Activated CD4-positive, alpha-beta memory T cell treated with anti-CD3 and anti-CD28 coated beads, Interleukin-2, amount 10 ng/mL, durations not matched to agents 7 days and 5 days (primary cell): ENCODE measurements at places on chromosomes 4 and X.

- H3K36me3 ChIP-seq = no peaks in the 10 kb centered on the region
- no peak for DNase-seq
- H3K4me1 ChIP-seq = no peaks in the 10 kb centered on the region
- H3K4me3 ChIP-seq = no peak overlapping the region
Measured at GRCh38 chr4:95048296-95048695, 290.5 kb downstream of the BMPR1B start.

GRCh38 chr4:159060161-159060560 is 42.7 kb upstream of the RAPGEF2 start:
- H3K4me3 ChIP-seq = no peak overlapping the region
- H3K27ac ChIP-seq = no peak overlapping the region
- H3K27me3 ChIP-seq = peaks cover 6% of the 10 kb centered on the region
- no peak for DNase-seq
- H3K4me1 ChIP-seq = peaks cover 4% of the 10 kb centered on the region
- no peaks in the 10 kb centered on the region for H3K36me3 ChIP-seq

DNA sequence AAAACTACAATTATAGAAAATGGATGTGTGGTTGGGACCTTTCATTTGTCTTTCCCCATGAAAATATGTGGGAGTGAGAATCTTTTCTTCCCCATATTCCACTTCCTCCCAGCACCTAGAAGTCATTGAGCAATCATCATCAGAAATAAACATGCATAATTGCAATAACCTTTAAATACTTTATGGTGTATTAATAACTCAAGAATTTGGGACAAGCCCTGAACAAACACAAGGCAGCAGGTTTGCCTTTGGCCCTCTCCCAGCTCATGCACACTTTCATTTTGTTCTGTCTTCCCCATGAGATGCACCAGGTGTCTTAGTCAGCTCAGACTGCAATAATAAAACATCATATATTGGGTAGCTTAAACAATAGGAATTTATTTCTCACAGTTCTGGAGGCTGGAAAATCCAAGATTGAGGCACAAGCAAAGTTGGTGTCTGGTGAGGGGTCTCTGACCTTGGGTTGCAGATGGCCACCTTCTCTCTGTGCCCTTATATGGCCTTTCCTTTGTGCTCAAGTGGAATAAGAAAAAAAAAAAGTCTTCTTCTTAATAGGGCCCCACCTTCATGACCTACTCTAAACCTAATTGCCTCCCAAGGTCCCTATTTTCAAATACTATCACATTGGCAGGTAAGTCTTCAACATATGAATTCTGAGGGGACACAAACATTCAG is 34.7 kb upstream of the TMEM184C start:
- no peak overlapping the region for H3K4me3 ChIP-seq
- H3K27me3 ChIP-seq = peaks cover 25% of the 10 kb centered on the region
- H3K36me3 ChIP-seq = no peaks in the 10 kb centered on the region
- no peak overlapping the region for H3K27ac ChIP-seq

- H3K4me3 ChIP-seq = no peak overlapping the region
- H3K36me3 ChIP-seq = no peaks in the 10 kb centered on the region
- no peaks in the 10 kb centered on the region for H3K4me1 ChIP-seq
- H3K27me3 ChIP-seq = peaks cover 4% of the 10 kb centered on the region
Measured at GRCh38 chrX:133971586-133971985, 13.8 kb downstream of the GPC3 start.

DNA sequence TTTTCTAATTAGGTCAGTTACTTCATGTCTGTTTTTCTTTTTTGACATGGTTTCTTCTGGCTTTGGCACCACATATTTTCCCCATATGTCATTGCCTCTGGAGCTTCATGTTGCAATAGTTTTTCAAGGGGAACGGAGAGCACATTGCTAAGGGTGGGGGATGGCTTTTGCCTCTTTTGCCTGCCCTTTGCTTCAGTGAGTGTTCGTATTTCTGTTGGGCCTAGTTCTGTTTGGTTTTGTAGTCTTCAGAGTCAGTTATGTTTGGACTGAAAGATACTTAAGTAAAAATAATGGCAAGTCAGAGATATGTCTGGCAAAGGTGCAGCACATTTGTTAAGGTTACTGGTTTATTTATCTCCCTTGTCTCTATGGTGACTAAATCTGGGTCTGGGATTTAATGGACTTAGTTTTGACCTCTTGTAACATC is 29.1 kb downstream of the FHL1 start:
- H3K4me3 ChIP-seq = no peak overlapping the region
- no peaks in the 10 kb centered on the region for H3K27me3 ChIP-seq
- peaks cover 2% of the 10 kb centered on the region for H3K36me3 ChIP-seq
- no peaks in the 10 kb centered on the region for H3K4me1 ChIP-seq
- no peak for DNase-seq

GRCh38 chr4:38866973-38867477 is 581 bp upstream of the FAM114A1 start:
- peaks cover 17% of the 10 kb centered on the region for H3K4me1 ChIP-seq
- H3K4me3 ChIP-seq = peak overlapping the region; percentile 67
- no peak overlapping the region for H3K27ac ChIP-seq
- no peak for DNase-seq

DNA sequence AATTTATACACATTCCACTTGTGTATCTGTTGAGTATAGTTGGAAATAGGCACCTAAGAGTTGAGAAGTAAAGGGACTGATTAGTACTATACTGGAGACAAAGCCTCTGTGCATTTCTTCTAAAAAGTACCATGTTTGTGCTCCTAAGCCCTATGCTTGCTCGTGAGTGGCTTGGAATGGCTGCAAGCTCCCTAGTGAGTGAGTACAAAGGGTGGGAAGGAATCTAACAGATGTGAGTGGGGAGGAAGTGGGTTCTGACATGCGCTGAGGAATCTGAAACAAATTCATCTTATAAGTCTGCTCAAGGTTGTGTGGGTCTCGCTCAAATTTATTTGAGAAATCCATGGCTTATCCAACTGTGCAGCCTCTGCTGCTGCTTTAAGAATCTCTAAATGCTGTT is 13.3 kb downstream of the SPCS3 start:
- H3K27me3 ChIP-seq = no peaks in the 10 kb centered on the region
- H3K27ac ChIP-seq = no peak overlapping the region
- no peak for DNase-seq
- no peak overlapping the region for H3K4me3 ChIP-seq

DNA sequence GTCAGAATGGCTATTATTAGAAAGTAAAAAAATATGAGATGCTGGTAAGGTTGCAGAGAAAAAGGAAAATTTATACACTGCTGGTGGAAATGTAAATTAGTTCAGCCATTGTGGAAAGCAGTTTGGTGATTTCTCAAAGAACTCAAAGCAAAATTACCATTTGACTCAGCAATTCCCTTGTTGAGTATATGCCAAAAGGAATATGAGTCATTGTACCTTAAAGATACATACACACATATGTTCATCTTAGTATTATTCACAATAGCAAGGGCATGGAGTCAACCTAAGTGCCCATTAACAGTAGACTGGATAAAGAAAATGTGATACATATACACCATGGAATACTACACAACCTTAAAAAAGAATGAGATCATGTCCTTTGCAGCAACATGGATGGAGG is 148.2 kb downstream of the COMMD8 start:
- H3K36me3 ChIP-seq = no peaks in the 10 kb centered on the region
- H3K27me3 ChIP-seq = peaks cover 13% of the 10 kb centered on the region
- no peak for DNase-seq
- no peak overlapping the region for H3K4me3 ChIP-seq

- peaks cover 14% of the 10 kb centered on the region for H3K4me1 ChIP-seq
- no peak overlapping the region for H3K4me3 ChIP-seq
- H3K27me3 ChIP-seq = peaks cover 3% of the 10 kb centered on the region
- DNase-seq = peak; percentile 46
- no peaks in the 10 kb centered on the region for H3K36me3 ChIP-seq
- no peak overlapping the region for H3K27ac ChIP-seq
Measured at GRCh38 chr4:142817442-142817841, 28.7 kb downstream of the INPP4B start.
